ENCODE measurements at places on chromosomes 2 and 18. TPM values are rescaled to one million over a fixed set of nuclear protein-coding genes. Genes with fewer than 3 reads are reported as not detected.

Gene TCF4
- total RNA-seq = 12.4 TPM

Gene MC4R
- total RNA-seq = not detected

- H3K27me3 ChIP-seq = no peaks in the 10 kb centered on the region
- no peaks in the 10 kb centered on the region for H3K4me1 ChIP-seq
- DNase-seq = no peak
- H3K36me3 ChIP-seq = no peaks in the 10 kb centered on the region
- no peak overlapping the region for H3K4me3 ChIP-seq
Measured at GRCh38 chr2:24576617-24577016, 85.6 kb downstream of the NCOA1 start.

DNA sequence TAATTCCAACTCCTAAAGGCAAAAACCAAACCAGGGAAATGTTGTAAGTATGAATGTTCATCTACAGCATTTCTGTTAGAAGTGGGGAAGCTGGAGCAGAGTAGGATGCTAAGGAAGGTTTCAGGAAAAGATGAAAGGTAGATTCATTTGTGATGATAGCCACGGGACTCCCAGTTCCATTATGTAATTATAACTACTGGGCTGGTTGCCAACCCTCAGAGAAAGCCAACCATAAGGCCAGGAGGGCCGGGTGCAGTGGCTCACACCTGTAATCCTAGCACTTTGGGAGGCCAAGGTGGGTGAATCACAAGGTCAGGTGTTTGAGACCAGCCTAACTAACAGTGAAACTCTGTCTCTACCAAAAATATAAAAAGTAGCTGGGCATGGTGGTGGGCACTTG, 288.9 kb upstream of the ETAA1 start:
- no peak overlapping the region for H3K27ac ChIP-seq
- DNase-seq = no peak
- H3K36me3 ChIP-seq = no peaks in the 10 kb centered on the region
- no peaks in the 10 kb centered on the region for H3K27me3 ChIP-seq

DNA sequence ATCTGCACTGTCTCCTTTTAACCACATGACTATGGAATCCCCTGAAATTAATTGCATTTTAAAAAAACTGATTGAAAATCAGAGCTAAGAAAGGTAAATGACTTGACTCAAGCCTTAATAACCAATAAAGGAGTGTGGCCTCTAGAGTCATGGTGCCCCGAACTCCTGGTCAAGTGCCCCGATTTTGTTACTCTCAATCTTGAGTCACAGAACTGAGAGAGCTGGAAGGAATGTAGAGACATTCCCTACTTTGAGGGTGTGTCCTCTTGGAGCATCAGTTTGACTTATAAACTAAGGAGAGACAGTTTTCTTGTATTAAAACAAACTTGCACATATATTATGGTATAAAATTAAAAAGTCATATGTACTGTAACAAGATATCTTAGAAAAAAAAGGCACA, 2.4 kb downstream of the WDR43 start:
- no peak for DNase-seq
- peaks cover under 1% of the 10 kb centered on the region for H3K36me3 ChIP-seq
- no peak overlapping the region for H3K4me3 ChIP-seq

- no peaks in the 10 kb centered on the region for H3K36me3 ChIP-seq
- no peaks in the 10 kb centered on the region for H3K27me3 ChIP-seq
- DNase-seq = no peak
- H3K4me1 ChIP-seq = no peaks in the 10 kb centered on the region
- H3K4me3 ChIP-seq = no peak overlapping the region
Measured at GRCh38 chr2:16348821-16349515, 316.7 kb downstream of the CYRIA start.
